ENCODE measurements at places on chromosomes 2 and 18. TPM values are rescaled to one million over a fixed set of nuclear protein-coding genes. Genes with fewer than 3 reads are reported as not detected.
A peak's percentile ranks its signal among the peaks of the same experiment; 100 is the strongest.

Gene CCDC68
- total RNA-seq, result 3.3 TPM

GRCh38 chr18:62744076-62744968 lies 29.0 kb downstream of the PHLPP1 start:
- DNase-seq, result no peak

- DNase-seq, result peak; percentile 97
These were observed 165.0 kb downstream of the ANTXR1 start for GRCh38 chr2:69177785-69178636.

- peak; percentile 3 for DNase-seq
These were observed 265.5 kb downstream of the CYRIA start for GRCh38 chr2:16400127-16400623.

DNA sequence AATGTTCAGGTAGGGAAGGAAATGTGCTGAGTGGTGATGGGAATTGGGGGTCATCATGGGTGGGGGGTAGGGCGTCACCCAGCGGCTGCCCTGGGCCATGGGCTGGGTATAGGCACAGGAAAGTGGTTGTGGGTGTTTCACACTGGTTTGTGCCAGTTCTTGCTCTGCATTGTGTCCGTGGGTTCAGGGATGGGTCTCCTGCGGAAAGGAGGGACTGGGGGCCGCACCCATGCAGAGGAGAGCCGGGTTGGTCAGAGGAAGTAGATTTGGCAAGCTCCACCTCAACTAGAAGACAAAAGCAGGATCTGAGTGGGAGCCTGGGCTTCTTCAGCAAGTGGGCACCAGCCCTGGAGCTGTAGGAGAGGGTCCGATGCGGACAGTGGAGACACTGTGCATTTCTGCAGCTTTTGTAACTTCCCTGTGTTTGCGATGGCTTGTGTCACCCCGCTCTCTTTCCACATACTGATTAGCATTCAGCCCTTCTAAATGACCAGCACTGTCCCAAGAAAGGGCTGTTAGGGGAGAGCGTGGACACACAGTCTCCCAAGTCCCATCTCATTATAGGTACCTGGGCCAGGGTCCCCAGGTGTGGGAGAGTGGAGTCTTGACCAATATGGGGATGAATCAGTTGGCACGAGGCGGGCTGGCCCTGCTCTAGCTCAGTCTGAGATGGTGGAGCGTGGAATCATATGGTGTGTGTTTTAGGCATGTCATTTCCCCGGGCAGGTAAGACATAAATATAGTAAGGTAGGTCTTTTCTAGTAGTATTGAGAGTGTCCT lies 67.2 kb downstream of the LRRFIP1 start:
- DNase-seq, result peak; percentile 38

- no peak for DNase-seq
These were observed 28.8 kb downstream of the SP140 start for GRCh38 chr2:230254152-230254881.

- DNase-seq, result no peak
These were observed 88.6 kb upstream of the ACAA2 start for GRCh38 chr18:49901862-49902340.

DNA sequence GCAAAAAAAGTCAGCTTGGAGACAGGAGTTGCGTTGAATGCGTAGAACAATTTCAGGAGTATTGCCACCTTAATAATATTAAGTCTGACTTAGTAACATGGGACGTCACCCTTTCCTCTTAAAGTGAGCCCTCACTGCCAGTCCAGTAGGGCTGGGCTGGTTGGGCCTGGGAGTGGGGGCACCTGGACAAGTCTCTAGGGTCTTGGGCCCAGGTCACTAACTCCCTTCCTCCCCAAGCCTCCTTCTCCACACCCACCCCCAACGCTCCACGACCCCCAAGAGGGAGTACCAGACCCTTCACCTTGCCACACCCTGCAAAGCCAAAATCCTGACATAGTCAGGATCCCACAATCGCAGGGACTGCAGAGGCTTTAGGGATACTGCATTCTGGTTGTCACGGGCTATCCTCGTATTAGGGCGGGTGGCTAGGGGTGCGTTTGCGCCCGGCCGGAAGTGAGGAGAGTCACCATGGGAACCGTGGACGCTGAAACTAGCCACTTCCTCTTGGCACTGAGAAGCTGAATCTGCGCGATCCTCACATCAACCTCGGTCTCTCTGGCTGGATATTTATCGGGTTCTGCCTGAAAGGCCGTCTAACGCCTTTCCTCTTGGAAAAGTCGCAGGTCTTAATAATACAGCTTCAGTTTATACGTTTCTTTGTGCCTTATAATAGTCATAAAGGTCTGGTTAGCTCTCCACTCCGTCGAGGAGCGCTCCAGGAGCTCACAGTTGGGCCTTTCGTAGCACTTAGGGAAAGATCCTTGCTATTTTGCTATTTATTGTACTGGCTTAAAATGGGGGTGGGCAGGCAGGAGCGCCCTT lies 10.3 kb upstream of the CXXC1 start:
- DNase-seq, result no peak

- DNase-seq, result no peak
These were observed 193.5 kb upstream of the EPC2 start for GRCh38 chr2:148451046-148451445.

DNA sequence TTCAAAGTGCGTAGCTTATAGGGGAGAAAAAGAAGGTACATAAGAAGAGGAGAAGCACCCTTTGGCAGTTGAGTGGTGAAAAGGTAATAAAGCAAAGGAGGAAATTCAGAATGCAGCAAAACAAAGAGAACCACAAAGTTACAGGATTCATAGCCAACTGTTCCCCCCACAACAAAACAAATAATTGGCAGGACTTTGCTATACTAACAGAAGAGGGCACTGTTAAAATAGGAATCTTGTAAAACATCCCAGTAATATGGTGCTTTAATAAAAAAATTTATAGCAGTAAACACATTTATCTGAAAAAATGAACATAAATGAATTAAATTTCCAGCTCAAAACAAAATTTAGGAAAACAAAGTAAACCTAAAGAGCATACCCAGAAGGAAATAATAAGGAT lies 42.3 kb downstream of the R3HDM1 start:
- DNase-seq, result no peak

DNA sequence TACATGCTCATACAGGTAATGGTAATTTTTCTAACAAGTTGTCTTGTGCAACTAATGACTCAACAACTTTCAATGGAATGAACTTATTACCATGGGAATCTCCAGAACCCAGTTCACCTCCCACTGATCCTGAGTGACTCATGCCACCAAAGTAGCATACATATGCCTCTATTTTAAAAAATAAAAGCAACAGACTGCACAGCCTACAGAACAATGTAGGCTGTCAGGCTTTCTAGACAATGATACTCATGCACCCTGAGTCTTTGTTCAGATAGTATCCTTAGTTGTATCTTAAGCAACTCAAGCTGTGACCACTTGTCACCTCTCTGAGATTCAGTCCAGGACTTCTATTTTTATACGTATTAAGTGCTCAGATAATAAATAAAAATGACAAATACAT lies 531.0 kb upstream of the SETBP1 start:
- DNase-seq, result peak; percentile 91

DNA sequence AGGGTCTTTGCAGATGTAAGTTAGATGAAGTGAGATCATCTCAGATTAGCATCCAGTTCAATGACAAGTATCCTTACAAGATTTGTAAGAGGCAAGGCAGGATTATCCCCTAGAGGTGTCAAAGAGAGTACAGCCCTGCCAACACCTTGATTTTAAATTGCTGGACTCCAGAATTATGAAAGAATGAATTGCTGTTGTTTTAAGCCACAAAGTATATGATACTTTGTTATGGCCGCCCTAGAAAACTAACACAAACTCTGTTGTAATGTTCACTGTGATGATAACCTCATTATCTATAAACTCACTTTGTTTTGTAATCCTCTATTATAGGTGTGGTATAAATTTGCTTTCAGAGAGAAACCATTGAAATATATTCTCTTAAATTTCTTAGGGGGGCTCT lies 249.0 kb upstream of the SPOPL start:
- DNase-seq, result no peak

Gene MTA3
- 41.4 TPM for total RNA-seq

- no peak for DNase-seq
These were observed 15.6 kb downstream of the CNOT9 start for GRCh38 chr2:218583983-218584850.

Gene INO80B
- total RNA-seq, result 36.0 TPM

Gene UGT1A9
- not detected for total RNA-seq

DNA sequence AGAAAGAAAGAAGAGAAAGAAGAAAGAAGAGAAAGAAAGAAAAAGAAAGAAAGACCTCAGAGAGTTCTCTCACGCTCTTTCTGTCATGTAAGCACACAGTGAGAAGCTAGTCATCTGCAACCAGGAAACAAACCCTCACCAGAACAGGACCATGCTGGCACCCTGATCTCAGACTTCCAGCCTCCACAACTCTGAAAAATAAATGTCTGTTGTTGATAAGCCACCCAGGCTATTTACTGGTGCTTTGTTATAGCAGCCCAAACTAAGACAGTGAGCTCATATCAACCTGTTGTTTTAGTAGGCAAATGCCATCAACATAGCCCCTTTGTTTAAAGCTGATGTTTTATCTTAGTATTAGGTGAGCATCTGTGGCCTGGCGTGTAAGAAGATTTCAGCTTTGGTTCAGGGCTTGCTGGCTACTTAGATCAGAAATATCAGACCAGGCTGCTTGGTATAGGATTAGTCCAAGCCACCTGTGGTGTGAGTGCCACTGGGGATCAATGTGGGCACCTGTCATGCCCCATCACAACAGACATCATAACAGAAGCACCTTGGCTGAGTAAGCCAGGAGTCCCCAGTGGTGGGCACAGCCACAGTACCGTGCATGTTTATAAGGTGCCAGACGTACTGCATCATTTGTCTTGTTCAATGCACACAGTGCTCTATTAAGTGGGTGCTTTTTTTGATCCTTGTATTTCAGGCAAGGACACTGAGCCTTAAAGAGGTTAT lies 94.4 kb downstream of the LBH start:
- no peak for DNase-seq

GRCh38 chr2:149488706-149489440 lies 98.7 kb downstream of the MMADHC start:
- DNase-seq, result no peak

DNA sequence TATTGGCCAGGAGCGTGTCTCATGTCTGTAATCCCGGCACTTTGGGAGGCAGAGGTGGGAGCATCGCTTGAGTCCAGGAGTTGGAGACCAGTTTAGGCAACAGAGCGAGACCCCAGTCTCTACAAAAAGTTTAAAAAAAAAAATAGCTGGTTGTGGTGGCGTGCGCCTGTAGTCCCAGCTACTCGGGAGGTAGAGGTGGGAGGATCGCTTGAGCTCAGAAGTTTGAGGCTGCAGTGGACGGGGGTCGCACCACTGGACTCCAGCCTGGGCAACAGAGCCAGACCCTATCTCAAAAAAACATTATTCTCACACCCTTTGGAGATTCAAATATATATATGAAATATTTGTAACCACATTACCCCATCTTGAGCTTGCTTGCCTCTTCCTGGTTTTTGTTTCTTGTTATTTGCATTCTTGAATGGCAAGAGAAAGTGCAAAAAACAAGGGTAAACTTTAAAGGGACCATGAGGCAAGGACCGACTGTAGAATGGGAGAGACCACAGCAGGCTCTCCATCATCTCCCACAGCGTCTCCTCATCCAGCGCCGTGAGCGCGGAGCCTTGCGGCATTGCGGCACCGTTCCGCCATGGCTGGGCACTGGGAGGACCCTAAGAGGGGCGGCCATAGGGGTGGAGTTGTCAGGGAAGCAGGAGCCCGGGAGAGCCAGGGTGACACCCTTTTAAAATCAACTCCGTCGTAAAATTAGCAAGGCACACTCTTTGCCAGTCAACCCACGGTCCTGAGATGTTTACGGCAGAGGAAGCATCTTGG lies 1.4 kb downstream of the ELP2 start:
- DNase-seq, result no peak

Gene NRBP1
- 79.5 TPM for total RNA-seq

DNA sequence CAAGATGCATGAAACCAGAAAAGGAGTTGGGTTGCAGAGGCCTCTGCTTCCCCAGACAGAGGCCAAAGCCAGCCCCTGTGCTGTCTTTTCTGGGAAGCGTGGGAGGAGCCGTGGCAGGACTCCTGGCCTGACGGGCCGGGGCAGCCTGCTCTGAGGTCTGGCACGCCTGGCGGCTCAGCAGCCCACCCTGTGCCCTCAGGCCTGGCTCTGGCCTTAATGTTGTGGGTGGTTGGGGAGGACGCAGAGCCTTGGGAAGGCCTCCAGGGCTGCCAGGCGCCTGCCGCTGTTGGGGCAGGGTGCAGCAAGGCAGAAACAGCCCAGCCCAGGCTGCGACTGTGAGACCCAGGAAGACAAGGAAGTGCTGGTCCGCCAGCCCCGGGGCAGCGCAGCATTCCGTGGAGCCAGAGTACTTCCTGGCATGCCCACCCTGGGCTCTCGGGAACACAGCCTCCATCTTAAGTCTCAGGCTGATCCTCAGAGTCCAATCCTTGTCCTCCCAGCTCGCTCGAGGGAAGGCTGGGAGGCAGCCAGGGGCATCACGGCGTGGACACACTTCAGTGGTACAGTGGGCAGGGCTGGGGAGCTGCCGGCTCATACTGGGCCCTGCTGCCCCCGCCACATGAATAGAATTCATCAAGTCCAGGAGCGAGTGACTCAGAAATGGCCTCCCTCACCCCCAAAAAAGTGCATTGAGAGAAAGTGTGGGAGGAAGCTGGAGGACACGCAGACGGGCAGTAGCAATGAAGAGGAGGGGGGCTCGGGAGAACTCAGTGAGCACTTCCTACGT lies 72.6 kb downstream of the EMX1 start:
- DNase-seq, result no peak

DNA sequence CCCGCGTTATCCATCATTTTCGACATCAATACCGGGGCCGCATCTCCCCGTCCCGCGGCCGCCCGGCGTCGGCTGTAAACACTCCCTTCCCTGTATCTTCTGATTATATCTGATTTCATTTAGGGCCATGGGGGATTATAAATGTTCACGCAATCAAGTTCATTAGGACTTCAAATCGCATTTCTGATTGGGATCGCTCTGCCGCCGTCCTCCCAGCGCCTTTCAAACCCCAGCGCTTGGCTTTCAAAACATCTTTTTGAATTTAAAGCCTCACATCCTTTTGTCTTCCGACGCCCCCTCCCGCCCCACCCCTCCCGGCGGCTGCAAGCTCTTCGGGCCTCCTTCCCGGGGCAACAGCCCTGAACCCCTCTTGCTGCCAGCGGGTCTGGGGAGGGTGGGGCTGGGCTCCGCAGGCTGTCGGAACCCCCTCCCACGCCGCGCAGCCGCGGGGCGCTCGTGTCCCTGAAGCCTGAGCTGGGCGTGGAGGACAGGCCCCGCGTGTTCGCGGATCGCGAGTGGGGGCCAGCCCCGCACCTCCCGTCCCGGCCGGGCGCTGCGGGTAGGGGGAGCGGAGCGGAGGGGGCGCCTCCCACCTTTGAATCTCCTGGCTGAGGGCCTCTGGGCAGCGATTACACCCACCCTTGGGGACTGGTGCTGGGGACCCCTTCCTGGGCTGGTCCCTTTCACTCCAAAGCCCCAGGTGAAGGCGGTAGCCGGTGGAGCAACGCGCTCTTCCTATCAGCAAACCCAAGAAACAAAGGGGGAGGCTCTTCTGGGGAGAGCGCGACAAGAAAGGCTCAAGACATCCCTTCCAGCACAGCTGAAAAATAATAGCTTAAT lies 11.3 kb upstream of the GBX2 start:
- DNase-seq, result no peak

GRCh38 chr2:147945660-147946059 lies 74.9 kb downstream of the ORC4 start:
- no peak for DNase-seq
